ENCODE measurements at places on chromosomes 16 and 17.

DNA sequence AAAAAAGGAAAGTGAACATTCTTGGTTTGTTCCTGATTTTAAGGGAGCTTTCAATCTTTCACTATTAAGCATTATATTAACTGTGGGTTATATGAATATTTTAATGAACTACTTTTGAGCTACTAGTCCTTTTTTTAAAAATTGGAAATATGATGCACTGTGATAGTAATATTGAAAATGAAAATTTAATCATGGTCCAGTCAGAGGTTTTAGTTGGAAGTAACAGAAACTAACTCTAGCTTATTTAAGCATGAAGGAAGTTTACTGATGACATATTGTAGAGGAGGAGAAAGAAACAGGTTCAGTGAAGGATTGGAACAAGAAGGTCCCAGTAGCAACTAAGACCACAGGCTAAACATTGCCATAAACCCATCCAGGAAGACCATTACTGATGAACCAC, 20.8 kb upstream of the TMIGD1 start:
- no peak for DNase-seq

- DNase-seq: peak; percentile 59
Observed at GRCh38 chr16:1057252-1057932, 15.2 kb upstream of the SSTR5 start.

DNA sequence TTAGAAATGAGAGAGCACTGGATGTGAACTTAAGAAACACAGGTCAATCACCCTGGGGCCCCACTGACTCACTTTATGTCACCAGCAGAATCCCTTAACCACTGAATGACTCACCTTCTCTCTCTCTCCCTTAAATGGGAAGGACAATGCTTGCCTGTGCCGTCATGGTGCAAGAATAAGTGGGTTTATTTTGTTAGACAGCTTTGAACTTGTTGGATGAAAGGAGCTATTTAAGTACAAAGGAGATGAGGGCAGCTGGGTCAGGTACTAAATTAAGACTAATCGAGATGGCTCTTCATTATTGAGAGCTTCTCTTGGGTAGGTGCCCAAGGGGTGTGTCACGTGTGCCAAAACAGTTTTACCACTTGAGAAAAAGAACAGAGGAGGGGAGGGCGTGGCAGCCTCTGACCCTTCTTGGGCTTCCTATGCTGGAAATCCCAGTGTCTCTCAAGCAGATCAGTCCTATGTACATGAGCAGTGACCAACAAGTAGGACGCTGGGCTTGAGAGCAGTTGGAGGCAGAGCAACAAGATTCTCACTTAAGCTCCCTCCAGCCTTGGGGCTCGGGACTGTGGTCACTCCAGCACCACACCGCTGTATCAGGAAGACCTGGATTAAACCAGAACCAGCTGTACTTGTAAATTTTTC, 6.7 kb upstream of the KRT31 start:
- peak; percentile 22 for DNase-seq

DNA sequence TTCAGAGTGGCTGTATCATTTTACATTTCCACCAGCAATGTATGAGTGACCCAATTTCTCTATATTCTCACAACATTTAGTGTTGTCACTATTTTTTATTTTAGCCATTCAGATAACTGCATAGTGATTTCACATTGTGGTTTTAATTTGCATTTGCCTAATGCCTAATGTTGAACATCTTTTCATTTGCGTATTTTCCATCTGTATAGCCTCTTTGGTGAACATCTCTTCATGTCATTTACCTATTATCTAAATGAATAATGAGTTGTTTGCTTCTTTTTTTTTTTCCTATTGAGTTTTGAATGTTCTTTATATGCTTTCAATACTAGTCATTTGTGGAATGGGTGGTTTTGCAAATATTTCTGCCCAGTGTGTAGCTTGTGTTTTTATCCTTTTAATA, 120.9 kb upstream of the CPHXL start:
- DNase-seq: no peak

DNA sequence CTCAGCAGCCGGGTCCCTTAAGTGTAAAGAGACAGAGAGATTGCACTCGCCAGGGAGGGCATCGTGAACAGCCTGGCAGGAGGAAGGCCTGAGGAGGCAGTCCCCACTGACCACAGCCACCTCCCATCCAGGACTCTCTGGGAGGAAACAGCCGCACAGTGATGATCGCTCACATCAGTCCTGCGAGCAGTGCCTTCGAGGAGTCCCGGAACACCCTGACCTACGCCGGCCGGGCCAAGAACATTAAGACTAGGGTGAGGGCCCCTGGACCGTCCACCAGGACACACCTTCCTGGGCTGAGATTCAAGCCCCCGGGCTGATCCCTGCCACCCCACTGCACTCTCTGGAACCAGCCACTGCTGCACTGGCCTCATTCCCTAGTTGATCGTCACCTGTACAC, 14.0 kb downstream of the BTBD17 start:
- no peak for DNase-seq
